Inflammatory macrophage treated with lipopolysaccharide for 1 hour (primary cell): ENCODE measurements at places on chromosomes 6 and 20.

DNA sequence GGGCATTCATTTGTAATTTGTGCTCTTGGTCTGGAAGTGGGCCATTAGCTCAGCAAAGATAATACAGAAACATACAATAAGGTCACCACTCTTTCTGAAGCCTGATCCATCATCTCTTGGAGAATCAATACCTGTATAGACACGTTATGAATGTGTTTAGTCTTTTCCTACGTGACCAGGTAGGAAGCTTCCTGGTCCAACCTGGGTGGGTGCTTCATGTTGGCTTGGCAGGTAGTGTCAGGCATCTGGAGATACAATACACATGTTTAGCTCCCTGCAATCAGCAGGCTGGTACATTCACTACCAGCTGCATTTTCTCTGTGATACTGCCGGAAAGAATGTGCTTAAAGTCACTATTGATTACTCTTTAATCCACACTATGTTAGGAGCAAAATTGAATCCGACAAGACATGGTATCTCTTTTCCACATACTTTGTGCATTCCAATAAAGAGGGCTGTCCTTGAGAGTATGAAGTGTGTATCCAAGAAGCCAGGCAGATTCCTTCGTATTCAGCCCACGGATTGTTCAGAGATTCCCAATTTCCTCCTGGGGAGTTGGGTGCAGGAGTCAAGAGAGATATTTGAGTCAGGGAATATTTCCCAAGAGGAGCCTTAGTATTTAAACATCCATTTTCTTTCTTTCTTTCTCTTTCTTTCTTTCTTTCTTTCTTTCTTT, 49.9 kb upstream of the RANBP9 start:
- no peak for DNase-seq

DNA sequence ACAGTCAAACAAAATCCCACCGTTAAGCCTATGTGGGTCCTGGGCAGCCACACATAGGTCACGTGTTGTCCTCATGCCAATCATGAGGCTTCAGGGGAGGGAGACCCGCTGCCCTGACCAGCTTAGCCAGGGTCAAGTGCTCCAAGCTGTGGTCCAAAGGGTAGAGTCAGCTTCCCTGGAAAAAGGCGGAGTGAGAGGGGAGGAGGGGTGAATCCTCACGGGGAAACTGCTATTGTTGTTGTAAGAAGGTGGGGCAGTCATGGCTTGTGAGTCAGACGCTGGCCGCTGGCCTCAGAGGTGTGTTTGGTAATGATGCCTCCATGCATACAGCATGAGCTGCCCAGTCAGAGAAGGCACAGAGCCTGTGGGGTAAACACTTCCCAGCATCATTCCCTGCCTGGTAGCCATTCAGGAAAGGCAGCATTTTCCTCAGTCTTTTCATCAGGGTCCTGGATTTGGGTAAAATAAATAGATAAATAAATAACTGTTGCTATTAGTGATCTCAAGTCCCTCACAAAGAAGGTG, 8.7 kb downstream of the CST3 start:
- peak; percentile 28 for DNase-seq

GRCh38 chr20:35878113-35878625, 76.1 kb downstream of the SCAND1 start:
- DNase-seq, result no peak

GRCh38 chr6:89145091-89145955, 532 bp upstream of the PM20D2 start:
- DNase-seq, result peak; percentile 30

- no peak for DNase-seq
Measured at GRCh38 chr6:138038142-138038870, 68.9 kb downstream of the PERP start.

DNA sequence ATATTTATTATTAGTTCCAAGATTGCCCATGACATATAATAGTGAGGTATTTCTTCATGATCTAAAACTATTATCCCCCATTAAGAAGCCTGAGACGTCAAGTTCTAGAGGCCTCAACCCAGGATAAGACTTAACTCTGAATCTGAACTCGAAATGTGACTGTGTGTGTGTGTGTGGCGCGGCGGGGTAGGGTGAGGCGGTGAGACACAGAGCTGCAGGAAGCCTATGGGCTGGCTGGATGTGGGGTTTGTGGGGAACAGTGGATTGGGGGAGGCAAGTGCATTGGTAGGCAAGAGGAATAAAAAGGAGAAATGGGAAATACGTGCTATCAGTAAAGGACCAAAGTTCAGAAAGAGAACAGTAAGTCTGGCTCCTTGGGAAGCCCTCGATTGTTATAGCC, 66.5 kb upstream of the RNF146 start:
- DNase-seq, result no peak

GRCh38 chr20:38075161-38075998, 41.8 kb downstream of the RPRD1B start:
- no peak for DNase-seq

GRCh38 chr6:142857233-142857761, 87.7 kb downstream of the HIVEP2 start:
- no peak for DNase-seq

- no peak for DNase-seq
Measured at GRCh38 chr6:109349419-109349987, 32.8 kb downstream of the CD164 start.

DNA sequence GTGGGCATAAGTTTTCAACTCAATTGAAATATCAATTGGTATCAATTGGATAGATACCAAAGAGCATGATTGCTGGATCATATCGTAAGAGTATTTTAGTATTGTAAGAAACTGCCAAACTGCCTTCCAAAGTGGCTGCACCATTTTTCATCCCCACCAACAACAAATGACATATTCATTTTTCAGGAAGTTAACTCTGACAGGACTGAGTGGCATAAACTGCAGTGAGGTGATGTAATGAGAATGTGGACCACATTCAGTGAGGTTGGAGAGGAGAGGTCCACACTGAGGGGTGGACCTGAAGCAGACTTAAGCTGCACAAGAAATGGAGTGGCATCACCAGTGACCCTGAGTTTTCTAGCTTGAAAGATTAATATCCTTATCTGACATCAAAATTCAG, 11.6 kb upstream of the CALHM6 start:
- no peak for DNase-seq

DNA sequence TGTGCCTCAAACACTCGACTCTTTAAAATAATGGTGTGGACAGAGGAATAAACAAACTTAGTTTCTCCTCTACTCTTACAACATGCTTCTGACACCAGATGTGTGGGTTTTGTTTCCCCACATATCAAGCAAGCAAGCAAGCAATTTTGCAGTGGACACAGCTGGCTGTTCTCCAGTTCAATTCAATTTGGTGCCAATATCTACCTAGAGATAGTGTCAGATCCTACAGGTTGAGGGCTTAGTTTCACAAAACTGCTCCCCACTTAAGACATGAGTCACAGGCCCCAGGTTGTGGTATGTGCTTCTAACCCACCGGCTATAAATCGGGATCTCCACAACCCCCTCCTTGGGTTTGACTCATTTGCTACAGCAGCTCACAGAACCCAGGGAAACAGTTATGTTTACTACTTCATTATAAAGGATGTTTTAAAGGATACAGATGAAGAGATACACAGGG, 131.4 kb upstream of the TRAF3IP2 start:
- DNase-seq, result peak; percentile 16

DNA sequence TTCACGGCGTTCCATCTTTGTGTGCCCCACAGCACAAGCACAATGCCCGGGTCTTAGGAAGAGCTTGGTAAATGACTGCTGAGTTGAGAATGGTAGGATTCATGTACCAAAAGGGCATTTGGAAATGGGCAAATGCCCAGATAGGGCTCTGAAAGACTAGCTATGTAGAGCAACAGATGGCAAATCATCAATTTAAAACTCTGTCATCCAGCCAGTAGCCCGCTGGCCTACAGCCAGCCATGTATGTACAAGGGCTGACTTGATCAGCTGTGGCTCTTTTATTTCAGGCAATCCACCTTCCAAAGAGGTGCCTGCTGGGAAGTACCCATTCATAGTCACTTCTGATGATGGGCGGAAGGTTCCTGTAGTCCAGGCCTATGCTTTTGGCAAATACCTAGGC, 35.1 kb downstream of the NT5E start:
- no peak for DNase-seq

DNA sequence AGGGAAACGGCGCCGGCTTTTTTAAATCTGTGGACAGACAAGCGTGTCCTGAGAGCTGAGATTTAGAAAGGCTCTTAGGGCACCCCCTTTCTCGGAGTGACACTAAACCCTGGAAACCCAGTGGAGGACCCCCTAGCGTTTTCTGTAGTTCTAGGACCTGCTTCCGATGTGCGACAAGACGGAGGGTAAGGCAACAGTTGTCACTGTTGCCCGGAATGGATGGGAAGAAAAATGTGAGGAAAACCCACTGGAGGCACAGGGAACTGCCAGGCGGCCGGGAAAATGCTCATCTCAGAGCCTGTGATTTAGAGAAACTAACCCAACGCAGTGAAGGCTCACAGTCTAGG, 551 bp upstream of the ATP5F1E start:
- DNase-seq, result no peak
